ENCODE measurements at places on chromosomes 5 and 9.

GRCh38 chr9:28688172-28688571 lies 1114.9 kb upstream of the C9orf72 start:
- no peak for DNase-seq

DNA sequence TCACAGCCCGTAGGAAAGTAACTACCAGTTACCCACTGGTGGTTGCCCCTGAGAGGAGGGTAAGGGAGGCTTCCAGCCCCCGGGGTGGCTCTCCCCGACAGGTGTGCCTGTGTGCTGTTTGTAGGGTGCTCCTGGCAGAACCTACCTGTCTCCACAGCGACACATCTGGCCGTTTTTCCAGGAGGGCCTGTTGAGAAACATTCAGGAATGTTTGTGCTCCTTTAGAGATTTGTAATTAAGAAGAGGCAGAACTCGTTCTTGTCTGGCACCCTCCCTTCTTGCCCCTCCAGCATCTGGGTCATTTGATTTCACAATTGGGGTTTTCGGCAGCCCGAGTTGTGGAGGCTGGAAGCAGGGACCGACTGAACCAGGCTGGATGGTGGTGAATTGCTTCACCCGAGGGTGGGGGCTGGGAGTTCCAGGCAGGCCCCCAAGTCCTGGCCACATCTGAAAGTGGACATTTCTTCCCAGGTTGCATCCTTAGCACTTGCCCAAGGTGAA lies 74.2 kb downstream of the WWC1 start:
- DNase-seq = no peak

DNA sequence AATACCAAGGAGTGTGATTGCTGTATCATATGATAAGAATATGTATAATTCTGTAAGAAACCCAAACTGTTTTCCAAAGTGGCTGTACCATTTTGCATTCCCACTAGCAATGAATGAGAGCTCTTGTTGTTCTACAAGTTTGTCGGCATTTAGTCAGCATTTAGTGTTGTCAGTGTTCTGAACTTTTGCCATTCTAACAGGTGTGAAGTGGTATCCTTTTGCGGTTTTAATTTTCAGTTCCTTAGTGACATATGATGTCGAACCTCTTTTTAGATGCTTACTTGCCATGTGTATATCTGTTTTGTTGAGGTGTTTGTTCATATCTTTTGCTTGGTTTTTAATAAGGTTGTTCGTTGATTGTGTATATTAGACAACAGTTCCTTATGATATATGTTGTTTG lies 296.3 kb upstream of the IZUMO3 start:
- DNase-seq = no peak

DNA sequence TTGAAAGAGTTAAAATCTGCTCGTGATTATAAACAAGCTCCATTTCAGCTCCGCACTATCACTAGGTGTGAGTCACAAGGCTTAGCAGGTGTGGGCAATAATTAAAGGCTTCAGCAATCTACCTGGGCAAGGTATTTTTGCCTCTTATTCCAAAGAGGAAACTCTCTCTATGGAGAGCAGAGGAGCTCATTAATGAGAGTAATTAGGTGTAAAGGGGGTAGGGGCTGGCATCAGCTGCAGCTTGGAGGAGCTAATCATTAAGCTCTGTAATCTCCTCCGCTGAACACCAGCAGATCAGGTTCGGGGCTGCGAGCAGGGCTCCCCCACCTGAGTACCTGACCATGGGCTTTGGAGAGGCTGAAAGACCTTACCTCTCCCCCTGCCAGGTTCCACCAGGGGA lies 129.2 kb downstream of the CRB2 start:
- no peak for DNase-seq

DNA sequence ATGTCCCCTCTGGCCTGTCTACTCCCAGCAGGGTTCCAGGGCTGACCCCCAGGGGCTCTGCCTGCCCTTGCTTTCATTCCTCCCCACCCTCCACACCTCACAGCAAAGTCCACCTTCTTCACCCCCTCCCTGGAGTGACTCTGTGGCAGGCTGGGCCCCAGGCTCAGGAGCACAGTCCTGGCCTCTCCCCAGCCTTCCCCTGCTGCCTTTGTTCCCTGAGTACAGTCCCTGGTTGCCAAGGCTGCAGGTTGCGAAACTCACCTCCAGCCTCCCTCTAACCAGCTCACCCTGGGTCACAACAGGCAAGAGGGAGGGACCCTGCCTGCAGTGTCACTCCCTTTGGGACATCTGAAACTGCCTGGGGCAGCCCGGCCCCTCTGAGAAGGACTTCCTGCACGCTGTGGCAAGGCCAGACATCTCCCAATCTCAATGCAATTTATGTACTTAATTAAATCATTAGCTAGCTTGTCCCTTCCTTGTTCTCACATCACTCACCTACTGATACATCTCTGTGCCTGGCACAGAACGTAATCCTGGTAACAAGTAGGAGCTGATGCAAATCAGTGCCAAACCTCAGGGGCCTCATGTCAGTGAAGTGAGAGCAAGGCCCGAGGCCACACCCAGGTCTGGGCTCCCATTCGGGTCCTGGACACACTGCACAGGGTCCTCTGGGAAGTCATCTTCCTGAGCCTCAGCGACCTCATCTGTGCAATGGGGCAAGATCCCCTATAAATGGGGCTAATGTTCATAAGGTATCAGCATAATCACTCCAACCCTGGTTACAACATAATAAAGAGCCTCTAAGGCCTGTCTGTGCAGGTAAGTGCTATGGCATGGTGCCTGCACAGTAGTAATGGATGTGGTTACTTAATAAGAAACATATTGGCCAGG lies 27.3 kb upstream of the TRIM14 start:
- no peak for DNase-seq

DNA sequence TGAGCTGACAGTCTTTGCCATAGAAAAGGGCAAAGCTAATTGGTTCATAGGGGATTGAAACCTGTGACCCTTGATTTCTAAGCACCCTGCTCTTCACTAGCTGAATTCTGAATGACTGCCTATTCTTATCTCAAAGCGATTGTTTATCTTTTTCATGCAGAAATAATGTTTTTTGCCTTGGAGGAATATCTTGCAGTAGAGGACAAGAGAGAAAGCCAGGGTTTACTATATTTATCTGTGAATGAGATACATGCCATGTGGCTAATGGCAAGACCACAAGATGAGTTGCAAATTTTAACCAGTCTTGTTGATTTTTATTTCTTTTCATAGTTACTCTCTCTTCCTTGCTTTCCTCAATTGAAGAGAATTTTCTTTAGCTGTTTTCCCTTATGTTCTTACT lies 185.0 kb downstream of the CNTLN start:
- no peak for DNase-seq

- DNase-seq = no peak
Observed at GRCh38 chr9:88531920-88532698, 2.9 kb upstream of the NXNL2 start.

- no peak for DNase-seq
Observed at GRCh38 chr9:75866273-75866871, 24.1 kb upstream of the PCSK5 start.

DNA sequence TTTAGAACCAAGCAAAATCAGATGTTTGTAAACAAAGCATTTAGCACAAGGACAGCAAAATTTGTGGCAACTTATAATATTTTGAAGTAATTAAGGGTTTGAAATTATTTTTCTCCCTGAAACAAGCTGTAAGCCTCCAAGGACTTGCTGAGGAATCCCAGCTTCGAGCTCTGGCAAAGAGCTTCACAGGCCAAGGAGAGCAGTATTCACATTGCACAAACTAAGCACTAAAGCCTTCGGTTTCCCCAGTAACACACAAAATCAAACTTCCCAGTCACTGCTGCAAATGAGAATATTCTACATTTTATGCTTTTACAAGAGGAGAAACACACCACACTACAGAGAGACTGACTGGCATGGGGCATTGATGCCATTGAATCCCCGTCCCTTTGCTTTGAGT lies 101.9 kb downstream of the WDR41 start:
- DNase-seq = no peak

GRCh38 chr5:44536650-44537260 lies 147.5 kb upstream of the FGF10 start:
- DNase-seq = no peak

- DNase-seq = no peak
Observed at GRCh38 chr9:114288193-114289091, 34.5 kb upstream of the ORM1 start.

- no peak for DNase-seq
Observed at GRCh38 chr9:133754688-133755227, 16.6 kb upstream of the SARDH start.

GRCh38 chr5:149936700-149937091 lies 7.9 kb downstream of the PDE6A start:
- no peak for DNase-seq

GRCh38 chr5:75320371-75320770 lies 16.6 kb upstream of the HMGCR start:
- no peak for DNase-seq

- DNase-seq = no peak
Observed at GRCh38 chr9:115598751-115599150, 480.8 kb upstream of the TNC start.

GRCh38 chr5:19270153-19270552 lies 717.8 kb downstream of the CDH18 start:
- no peak for DNase-seq

DNA sequence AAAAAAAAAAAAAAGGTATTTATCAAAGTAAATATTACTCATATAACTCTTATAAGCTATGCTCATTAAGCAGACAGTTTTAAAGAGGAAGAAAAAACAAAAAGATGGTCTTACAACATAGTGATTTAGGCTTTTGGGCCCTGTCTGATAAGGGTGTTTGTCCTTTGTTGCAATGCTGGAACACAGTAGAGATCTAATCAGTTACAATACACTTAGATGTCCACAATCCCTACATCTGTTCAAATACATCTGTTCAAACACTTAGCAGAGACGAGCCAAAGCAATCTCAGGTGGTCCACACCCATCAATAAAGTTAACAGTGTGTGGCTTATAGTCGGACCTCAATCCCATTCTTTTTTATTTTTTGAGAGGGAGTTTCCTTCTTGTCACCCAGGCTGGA lies 11.0 kb downstream of the PRXL2C start:
- DNase-seq = no peak

DNA sequence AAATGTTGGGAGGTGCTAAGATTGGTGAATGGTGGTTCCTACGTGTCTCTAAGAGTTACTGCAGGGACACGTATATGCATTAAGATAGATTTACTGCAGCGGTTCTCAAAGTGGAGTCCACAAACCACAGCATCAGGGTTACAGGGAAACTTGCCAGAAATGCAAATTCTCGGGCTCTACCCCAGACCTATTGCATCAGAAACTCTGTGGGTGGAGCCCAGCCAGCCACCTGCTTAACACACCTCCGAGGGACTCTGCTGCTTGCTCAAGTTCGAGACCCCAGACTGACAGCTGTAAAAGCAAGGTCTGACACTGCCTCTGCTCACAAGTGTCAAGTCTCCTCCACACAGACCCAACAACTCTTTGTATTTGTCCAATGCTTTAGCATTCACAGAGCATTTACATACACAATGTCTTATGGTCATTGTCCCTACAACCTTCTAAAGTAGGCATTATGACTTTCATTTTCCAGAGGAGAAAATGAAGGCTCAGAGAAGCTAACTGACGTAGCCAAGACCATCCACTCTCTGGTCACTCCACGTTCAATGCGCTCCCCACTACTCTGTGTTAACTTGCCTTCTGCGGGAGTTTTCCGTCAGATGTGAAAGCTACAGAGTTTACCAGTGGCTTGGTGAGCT lies 48.8 kb downstream of the HSD17B3 start:
- no peak for DNase-seq

GRCh38 chr5:58015175-58015574 lies 444.7 kb downstream of the PLK2 start:
- no peak for DNase-seq

DNA sequence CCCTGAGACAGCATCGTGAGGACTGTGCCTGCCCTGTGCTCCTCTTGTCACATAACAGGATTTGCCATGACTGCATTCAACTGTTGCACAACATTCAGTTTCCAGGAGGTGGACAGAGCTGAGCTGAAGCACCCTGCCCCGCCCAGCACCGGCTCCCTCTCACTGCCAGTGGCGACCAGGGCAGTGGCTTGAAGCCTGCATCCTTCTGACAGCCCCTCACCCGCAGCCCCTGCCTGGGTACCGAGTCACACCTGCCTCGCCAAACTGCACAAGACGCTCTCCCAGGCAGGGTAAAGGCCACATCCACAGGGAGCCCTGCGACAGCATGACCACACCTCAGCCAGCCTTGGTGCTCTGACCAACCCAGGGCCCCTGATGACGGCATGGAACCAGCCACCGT lies 59.9 kb upstream of the ZNF354A start:
- no peak for DNase-seq

GRCh38 chr5:118651002-118651401 lies 337.3 kb downstream of the DTWD2 start:
- DNase-seq = no peak

DNA sequence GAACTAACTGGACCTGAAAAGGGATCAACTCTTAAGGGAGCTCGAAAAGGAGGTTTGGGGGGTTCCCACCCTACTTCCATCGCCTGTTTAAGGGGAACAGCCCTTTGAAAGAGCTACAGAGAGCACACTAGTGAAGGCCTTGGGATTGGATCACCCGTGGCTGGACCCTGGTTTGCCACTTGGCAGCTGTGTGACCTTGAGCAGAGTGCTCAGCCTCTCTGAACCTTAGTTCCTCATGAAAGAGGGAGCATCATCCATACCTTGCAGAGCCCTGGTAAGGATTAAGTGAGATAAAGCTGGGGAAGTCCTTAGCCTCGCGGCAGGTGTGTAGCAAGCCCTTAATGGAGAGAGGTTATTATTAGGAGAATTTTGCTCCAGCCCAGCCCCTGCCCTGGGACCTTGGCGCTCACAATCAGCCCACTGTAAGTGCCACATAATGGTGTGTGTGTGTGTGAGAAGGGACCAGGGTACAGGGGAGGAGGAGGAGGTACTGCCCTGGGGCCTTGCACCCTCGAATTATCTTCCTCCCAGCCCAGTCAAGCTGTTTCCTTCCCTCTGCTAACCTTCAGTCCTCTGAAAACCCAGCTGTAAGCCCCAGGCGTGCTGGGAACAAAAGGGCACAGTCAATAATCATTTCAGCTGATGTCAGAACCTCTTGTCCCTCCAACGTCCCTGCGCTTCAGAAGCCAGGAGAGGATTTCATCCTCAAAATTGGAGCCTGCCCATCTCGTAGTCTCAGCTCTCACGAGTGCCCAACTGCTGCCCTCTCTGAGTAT lies 42.9 kb downstream of the FOXI1 start:
- DNase-seq = no peak

GRCh38 chr5:111697881-111698757 lies 58.9 kb downstream of the NREP start:
- no peak for DNase-seq

- no peak for DNase-seq
Observed at GRCh38 chr5:143245929-143246561, 157.4 kb downstream of the NR3C1 start.

Data from activated CD8-positive, alpha-beta memory T cell treated with anti-CD3 and anti-CD28 coated beads for 4 hours (primary cell).